ENCODE measurements at places on chromosomes 1 and 21.
A peak's percentile ranks its signal among the peaks of the same experiment; 100 is the strongest.

- peak; percentile 21 for DNase-seq
These were observed 75.4 kb downstream of the VWA5B1 start for GRCh38 chr1:20366056-20366462.

DNA sequence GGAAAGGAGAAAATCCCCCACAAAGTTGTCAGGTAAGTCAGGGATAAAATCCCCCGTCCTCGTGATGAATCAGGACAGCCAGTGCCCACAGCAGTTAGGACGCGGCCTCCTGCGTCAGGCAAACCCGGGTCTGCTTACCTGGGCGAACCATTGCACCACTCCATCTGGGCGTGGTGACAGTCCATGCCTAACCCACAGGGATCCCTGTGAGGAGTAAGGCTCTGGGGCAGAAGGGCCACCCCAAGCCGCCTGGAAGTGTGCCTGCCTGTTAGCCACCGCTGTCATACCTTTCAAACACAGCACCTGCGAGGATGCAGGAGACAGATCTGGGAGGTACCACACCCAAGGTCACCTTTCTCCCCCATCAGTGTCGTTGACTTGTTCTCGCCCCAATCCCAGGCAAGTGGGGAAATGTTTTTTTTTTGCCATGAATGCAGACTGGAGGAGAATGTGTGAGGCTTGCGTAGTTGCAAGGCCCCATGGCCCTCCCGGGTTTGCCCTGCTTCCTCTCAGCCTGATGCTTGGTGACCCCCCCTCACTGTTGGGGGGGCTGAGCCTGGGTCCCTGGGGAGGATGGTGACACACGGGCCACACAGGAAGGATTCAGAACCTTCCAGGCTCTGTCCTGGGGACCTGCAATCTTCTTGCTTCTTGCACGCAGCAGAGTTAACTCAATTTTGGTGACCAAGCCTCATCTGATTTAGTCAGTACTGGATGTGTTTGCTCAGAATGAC lies 107.0 kb downstream of the PGBD5 start:
- no peak for DNase-seq

DNA sequence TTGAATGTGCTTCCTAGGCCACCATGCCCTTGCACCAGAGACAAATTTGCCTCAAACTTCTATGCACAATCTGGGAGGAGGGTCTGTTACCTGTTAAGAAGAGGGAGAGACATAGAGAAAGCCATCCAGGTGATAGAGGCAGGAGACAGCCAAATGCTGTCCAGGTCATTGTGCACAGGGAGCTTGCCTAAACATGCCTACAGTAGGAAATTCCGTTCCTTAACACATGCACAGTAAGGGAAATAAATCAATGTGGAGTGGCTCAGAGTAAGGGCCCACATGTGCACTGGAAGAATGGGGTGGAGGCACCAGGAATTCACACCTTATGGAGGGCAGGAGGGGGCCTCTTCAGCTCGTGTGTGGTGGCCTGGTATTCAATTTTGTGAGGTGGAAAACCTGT lies 19.5 kb upstream of the CREG1 start:
- DNase-seq: no peak

DNA sequence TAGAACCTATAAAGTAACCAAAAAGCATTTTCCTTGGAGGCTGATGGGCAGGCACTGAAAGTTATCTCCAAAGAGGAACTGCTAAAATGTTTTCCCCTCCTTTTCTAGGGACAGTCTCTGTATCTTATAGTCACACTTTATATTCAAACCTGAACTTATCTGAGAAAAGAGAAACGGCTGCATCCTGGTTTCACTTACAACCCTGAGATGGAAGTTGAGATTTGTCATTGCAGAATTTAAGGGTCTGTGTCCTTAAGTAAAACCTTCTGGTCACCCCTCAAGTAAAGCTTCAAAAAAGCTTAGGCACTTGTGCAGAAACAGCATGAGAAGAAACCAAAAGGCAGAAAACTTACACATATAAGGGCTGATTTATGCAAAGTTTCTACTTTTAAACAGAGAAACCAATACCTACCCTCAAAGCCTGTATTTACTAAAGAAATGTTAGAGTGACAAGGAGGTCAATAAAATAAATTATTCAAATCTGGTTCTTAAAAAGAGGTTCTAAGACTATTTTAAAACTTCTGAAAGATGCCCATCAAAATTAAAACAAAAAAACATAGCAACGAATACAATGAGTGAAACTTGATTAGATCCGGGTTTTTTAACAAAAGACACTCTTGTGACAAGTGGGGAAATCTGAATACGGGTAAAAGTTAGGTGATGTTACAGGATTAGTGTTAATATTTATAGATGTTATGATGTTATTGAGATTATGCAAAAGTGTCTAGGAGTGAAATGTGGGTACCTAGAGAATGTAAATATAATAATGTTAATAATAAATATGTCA lies 9.9 kb downstream of the CD58 start:
- DNase-seq: no peak

GRCh38 chr1:157235307-157235706 lies 97.1 kb upstream of the ETV3 start:
- no peak for DNase-seq

- DNase-seq: no peak
These were observed 17.7 kb upstream of the C1orf174 start for GRCh38 chr1:3917761-3918160.

DNA sequence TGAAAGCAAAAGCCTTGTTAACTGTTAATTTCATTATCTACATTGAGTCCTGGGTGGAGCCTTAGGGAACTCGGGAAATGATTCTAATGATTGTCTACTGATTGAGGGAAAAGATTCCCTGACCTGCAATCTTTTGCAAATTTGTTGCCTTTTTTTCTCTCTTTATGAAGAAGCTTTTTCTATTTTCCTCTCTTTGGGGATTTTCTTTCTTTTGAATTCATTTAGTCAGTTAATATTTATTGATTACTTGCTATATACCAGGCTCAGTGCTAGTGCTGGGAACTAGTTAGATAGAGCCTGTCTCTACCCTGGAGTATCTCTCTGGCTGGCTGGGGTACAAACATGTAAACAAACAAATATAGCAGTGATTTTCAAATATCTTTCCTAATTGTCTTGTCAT lies 71.2 kb upstream of the CACYBP start:
- no peak for DNase-seq

DNA sequence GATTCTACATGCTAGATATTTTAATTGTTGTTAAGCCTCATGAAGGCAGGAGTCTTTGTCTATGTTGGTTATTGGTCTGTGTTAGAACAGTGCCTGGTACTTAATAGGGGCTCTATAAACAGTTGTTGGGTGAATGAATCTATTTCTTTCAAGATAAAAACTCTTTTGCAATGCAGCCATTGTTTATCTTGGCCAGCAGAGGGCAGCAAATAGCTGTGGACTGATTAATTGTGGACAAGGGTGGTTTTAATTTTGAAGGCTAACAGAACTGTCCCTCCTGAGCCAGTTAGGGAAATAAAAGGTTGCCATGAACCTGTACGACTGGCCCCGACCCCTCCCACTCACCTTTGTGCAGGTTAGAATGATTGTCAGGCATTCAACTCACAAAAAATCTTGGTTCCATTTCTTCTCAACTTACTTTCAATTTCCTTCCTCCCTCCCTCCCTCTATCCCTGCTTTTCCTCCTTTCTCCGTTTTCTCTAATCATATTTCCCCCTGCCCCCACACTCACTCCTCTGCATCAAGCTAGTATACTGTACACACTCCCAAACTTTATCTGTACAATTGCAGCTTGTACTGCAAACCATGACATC lies 66.3 kb upstream of the DIRAS3 start:
- peak; percentile 23 for DNase-seq

DNA sequence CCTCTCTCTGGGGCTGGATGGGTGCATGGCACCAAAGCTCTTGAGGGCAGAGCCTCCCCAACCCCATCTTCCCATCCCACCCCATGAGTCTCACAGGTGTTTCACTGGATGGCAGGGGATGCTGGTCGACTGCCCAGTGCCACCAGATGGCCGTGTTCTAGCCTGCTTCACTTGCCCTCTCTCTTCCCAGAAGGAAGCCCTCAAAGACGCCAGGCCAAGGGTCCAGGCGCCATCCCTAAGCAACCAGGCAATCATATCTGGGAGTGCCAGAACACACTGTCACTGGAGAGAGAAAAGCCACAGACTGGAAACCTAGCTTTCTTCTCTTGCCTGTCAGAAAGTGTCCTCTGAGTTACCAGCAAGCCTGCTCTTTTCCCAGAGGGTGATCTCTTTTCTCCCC lies 26.7 kb downstream of the PIGM start:
- no peak for DNase-seq

DNA sequence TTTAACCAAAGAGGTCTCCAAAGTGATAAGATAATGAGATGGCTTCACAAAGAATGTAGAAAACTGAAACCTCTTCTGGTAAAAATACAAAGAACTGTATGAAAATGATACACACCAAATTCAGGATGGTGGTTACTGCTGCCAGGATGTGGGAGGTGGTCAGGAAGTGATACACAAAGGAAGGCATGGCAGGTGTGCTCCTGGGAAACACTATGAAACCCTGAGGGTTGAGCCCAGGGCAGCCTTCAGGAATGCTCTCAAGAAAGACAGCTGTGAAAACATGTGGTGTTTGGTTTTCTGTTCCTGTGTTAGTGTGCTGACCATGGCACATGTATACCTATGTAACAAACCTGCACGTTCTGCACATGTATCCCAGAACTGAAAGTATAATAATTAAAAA lies 109.3 kb downstream of the NTNG1 start:
- DNase-seq: peak; percentile 23

GRCh38 chr1:157878059-157878458 lies 36.5 kb upstream of the CD5L start:
- DNase-seq: peak; percentile 4

DNA sequence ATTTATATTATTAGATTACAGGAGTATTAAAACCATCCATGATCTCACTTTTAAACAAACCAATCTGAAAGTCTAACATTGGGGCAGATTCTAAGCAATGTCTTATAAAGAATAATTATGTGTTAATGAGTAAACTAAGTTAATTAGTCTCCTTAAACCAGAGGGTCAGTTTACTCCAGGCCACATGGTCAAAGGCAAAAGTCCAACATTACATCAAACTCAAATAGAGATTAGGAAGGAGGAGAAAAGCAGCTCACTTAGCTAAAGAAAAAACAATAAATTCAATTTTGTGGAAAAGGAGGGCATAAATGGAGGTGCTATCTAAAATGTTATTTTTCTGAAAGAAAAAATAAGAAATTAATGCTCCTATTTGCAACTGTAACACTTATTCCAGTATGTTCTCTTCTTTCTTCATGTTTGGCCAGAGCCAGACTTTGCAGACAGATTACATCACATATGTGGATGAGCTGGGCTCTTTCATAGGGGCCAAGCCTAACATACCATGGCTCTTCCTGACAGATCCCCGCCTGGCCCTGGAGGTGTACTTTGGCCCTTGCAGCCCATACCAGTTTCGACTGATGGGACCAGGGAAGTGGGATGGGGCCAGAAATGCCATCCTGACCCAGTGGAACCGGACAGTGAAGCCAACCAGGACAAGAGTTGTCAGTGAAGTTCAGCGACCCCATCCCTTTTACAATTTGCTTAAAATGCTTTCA lies 24.3 kb upstream of the FMO2 start:
- no peak for DNase-seq

GRCh38 chr1:27563591-27564471 lies 40.1 kb downstream of the AHDC1 start:
- no peak for DNase-seq

- DNase-seq: no peak
These were observed 61.1 kb upstream of the PTBP2 start for GRCh38 chr1:96660503-96660902.

- DNase-seq: no peak
These were observed 28.8 kb upstream of the LRRN2 start for GRCh38 chr1:204714194-204714860.

DNA sequence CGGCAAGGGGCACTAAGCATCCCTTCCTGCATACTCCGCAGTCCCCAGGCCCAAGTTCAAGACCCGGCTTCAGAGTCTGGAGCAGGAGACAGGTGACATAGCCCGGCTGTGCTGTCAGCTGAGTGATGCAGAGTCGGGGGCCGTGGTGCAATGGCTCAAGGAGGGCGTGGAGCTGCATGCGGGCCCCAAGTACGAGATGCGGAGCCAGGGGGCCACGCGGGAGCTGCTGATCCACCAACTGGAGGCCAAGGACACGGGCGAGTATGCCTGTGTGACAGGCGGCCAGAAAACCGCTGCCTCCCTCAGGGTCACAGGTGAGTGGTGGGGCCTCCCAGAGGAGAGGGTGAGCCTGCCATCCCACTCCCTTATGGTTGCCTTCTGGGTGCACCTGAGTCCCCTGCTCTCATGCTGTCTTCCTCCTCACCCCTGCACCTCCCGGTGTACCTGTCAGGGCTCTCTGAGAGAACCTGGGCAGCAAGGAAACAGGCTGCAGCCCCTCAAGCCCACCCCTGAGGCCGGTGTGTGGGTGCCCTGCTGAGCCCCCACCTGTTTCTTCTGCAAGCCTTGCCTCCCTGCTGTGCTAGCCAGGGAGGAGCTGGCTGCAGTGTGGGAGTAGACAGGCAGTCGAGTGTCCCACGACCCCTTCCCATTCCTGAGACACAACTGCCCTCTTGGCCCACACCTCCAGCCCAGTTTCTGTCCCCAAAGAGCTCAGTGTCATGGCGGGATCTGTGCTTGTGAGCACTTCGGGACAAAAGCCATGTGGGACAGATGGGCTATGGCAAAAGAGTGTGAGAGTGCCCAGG lies 99.2 kb downstream of the TRIM11 start:
- no peak for DNase-seq

GRCh38 chr1:7422966-7423365 lies 348.1 kb upstream of the VAMP3 start:
- no peak for DNase-seq

DNA sequence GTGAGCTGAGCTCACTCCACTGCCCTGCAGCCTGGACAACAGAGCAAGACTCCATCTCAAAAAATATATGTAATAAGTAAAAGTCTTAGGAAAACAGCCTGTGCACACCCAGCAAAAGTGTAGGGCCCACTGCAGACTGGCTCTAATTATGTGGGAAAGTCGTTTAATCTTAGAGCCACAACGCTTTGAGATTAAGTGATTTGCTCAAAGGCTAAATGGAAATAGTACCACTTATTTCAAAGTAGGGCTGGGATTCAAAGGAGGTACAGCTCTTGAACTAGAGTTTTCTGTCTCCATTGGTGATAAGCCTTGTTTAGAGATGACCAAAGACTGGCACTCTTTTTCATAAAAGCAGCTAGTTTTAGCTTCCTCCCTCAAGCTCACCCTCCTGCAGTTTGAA lies 2.2 kb downstream of the TACSTD2 start:
- DNase-seq: no peak

- DNase-seq: no peak
These were observed 146.8 kb downstream of the DYRK1A start for GRCh38 chr21:37513383-37513782.

GRCh38 chr1:42209526-42210251 lies 45.1 kb upstream of the GUCA2A start:
- no peak for DNase-seq

GRCh38 chr1:6414443-6414844 lies 5.3 kb downstream of the HES2 start:
- peak; percentile 60 for DNase-seq

Data from NCI-H1092 treated with DMSO at 0.1 percent for 48 hours (cell line).